Activated naive CD8-positive, alpha-beta T cell treated with anti-CD3 and anti-CD28 coated beads, Interleukin-2, amount 10 ng/mL, durations not matched to agents 7 days and 5 days (primary cell): ENCODE measurements at places on chromosomes 7 and 10.

DNA sequence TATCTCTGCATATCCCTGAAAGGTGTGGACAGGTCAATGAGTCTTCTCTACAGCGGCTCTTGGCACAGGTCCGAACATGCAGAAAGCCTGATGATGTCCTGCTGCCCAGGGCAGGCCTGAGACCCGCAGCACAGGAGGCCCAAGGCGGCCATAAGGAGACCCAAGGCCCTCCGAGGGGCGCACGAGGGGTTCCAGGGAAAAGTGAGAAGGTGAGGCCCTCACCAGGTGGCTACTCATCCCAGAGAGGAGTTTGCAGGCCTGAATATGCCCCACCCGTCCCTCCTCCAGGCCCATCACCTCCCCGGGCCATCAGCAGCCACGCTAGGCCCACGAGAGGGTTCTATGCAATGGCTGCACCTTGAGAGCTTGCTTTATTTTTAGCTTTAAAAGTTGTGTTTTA, 173.4 kb upstream of the RHEB start:
- DNase-seq: no peak

GRCh38 chr7:146661435-146661834, 544.8 kb downstream of the CNTNAP2 start:
- no peak for DNase-seq

GRCh38 chr7:25253714-25254113, 25.4 kb upstream of the NPVF start:
- DNase-seq: no peak

DNA sequence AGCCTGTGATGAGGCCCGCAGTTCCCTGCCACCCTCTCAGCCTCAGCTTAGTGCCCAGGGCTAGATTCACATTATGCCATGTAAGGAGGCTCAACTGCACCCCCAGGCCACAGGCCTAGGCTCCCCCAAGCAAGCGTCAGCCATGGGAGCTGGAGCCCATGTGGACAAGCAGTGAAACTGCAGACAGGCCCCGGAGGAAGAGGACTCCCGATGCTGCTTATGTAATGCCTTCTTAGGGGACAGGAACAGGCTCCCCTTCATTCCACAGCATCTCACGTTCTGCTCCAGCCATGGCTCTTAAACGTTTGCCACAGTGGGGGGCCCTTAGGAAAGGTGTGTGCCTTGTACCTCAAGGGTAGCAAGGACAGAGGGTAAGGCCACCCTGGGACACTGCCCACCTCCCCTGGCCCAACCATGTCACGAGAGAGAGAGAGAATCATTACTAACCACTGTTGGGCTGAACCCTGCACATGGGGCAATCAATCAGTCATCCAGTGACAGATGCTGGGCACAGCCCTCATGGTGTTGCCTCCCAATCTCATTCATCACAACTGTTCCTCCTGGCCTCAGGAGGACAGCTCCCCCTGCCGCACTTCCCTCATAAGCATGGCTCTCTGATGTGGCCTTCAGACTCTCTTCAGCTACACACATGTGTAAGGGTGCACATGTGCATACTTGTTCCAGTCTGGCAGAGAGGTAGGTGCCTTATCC, 263.0 kb downstream of the GRID1 start:
- no peak for DNase-seq

DNA sequence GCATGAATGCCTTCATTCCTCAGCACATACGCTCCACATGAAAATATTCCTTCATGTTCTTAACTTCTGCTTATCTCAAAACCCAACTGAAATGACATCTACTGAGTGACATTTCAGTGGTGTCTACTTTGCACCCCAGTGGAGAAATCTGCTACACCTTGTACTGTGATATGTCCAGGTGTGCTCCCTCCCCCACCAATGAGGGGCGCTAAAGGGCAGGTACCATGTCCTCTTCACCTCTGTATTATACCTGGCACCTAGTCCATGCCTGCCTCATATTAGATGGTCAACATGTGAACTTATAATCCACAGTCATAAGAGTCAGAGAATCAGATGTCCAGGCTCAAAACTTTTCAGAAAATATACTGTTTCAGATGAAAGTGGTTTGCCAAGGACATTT, 2.1 kb downstream of the PAXIP1 start:
- DNase-seq: no peak

GRCh38 chr7:121510858-121511482, 114.9 kb upstream of the FAM3C start:
- DNase-seq: no peak

DNA sequence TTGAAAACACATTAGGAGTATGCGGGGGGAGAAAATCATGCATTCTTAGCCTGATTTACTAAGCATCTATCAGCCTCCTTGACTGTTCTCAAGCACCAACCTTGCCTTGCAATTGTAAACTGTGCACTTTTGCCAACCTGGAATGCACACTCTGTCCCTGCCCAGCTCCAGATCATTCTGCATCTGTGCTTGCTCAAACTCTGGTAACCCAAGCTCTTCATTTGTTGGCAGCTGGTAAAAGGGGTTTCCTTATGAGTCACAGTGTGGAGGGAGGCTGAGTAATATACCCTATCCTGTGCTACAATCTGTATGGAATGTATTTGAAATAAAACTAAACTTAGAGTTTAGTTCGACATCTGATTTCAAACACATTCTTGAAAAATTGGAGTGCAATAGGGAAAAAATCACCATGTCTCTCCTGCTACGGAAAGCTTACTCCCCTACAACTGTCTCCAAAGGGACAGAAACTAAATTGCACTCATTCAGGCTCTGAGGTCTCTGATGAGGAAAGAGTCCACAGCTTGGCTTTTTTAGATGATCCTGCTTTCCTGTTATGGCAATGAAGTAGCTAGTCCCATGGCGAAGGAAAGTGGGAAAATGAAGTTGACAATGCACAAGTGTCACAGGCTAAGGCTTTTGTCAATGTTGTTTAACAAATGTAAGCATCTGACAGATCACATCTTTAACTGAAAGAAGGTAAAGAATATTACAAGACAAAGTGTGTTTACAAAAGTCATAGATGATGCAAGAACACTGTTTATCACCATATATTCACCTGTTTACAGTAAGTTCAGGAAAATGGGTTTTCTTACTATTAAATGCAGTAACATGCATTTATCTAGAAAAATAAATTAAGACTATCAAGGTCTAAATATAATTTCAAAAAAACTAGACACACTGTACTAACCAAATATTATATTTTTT, 61.9 kb downstream of the TES start:
- DNase-seq: no peak

DNA sequence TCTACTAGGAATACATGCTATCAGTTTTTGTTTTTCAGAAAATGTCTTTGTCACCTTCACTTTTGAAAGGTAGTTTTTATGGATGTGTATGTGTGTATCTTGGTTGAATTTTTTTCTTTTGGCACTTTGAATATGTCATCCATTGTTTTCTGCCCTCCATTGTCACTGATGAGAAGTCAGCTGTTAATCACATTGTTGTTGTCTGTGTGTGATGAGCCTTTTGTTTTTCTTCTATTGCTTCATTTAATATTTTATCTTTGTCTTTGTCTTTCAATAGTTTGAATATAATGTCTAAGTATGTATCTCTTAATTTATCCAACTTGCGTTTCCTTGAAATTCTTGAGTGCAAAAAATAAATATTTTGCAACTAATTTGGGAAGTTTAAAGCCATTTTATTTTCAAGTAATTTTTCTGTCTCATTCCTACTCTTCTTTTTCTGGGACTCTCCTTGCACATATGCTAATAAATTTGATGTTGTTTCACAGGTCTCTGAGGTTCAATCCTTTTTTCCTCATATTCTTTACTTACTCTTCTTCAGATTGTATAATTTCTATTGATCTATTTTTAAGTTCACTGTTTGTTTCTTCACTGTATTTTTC, 546.9 kb upstream of the GHITM start:
- DNase-seq: no peak
